ENCODE measurements at places on chromosomes 2 and 18. TPM values are rescaled to one million over a fixed set of nuclear protein-coding genes. Genes with fewer than 3 reads are reported as not detected.
A peak's percentile ranks its signal among the peaks of the same experiment; 100 is the strongest.

The PROKR1 gene
- polyA plus RNA-seq = 0.01 TPM

The EIF4E2 gene
- 68.9 TPM for polyA plus RNA-seq

The PRSS56 gene
- polyA plus RNA-seq = not detected

DNA sequence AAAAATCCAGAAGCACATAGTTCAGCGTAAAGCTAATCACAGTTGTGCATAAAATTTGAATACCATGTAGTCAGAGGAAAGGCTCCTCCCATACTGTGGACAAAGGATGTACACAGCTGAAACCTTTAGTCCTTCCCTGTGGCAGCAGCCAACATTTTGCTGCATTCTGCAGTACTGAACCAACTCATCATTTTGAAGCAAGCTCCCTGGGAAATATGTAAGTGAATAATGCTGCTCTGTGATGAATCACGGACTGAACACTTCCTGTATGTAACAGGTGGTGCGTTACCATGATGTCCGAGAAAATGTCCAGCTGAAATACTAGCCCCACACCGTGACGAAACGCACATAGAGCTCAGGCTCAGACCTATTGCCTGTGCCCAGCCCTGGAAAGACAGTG is 421.1 kb upstream of the RAB12 start:
- DNase-seq = no peak

- DNase-seq = no peak
Measured at GRCh38 chr2:237434866-237435311, 20.9 kb upstream of the COL6A3 start.

- peak; percentile 99 for DNase-seq
Measured at GRCh38 chr18:23871410-23871809, 143.1 kb upstream of the TTC39C start.

DNA sequence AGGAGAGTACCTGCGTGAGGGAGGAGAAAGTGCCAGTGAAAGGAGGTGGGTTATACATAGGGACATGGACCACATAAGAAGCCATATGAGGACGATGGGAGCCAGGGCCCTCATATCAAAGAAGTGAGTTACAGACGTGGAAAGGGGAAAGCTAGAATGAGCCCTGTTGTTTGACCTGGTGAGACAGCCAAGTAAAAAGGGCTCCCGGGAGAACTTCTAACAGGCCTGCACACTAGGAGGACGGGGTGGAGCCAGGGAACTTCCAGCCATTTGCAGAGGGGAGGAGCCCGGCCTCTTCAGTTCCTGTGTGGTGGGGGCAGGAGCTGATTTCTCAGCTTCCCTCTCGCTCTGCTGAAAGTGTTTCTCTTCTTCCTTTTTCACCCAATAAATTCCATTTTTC is 84.1 kb upstream of the SLC66A3 start:
- no peak for DNase-seq

GRCh38 chr2:36459725-36460137 is 104.2 kb downstream of the CRIM1 start:
- DNase-seq = peak; percentile 50

GRCh38 chr18:59085126-59085794 is 54.4 kb upstream of the SEC11C start:
- no peak for DNase-seq

DNA sequence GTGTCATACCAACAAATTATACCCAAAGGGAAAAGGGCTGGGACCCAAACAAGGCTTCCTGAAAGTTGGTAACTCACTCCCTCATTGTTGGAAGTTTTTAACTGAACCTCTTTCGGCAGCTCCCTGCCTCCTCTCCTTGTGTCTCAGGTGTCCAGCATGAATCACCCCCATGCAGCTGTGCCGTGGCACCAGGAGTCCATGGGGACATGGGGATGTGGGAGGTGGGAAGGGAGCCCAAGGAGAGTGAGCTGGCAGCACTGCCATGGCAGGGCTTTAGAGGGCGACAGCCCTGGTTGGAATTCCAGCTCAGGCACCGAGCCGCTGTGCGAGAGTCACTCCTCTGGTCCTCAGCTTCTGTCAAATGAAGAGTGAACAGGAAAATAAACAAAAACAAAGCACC is 12.5 kb upstream of the GYPC start:
- DNase-seq = no peak
